Lower leg skin (tissue), 4 donors: ENCODE measurements at places on chromosomes 1 and 21. TPM values are rescaled to one million over a fixed set of nuclear protein-coding genes. Genes with fewer than 3 reads are reported as not detected.

- DNase-seq: no peak
Measured at GRCh38 chr1:230401763-230402294, 24.3 kb downstream of the PGBD5 start.

- DNase-seq: no peak
Measured at GRCh38 chr1:6322161-6322560, 61.3 kb upstream of the GPR153 start.

ACTL8 gene
- total RNA-seq: not detected

NHLH1 gene
- not detected for total RNA-seq

NECTIN4 gene
- total RNA-seq: 239 TPM

CFHR5 gene
- not detected for total RNA-seq
